ENCODE measurements at places on chromosomes 2 and 18.

GRCh38 chr2:37921781-37922180, 3.3 kb upstream of the RMDN2 start:
- no peak for DNase-seq

- DNase-seq, result no peak
Measured at GRCh38 chr18:73791081-73791480, 356.6 kb downstream of the FBXO15 start.

DNA sequence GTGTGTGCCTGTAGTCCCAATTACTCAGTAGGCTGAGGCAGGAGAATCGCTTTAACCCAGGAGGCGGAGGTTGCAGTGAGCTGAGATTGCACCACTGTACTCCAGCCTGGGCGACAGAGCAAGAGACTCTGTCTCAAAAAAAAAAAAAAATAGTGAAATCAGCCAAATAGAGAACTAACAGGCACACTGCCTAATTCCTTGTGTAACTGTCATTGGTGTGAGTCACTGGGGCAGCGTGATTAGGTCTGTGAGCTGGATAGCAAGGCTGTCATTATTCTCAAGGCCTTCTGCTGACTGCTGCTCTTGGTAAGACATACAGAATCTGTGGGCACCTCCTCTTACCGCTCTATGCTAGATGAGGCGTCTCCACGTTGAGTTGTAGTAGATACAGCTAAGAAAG, 270.3 kb downstream of the NEDD4L start:
- no peak for DNase-seq

DNA sequence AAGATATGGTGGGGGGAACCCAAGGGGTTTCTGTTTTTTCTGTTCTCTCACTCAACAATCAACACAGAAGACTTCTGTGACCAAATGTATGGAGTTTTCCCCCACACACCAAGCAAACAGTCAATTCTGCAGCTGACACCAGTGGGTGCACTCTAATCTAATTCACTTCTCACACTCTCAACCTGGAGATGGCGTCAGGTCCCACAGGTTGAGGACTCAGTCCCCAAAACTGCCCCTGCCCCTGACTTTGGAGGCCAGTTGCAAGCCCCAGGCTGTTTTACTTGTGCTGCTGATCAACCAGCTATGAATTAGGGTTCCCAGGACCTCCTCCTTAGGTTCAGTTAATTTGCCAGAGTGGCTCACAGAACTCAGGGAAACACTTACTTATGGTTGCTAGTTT, 6.2 kb downstream of the RNU2-63P start:
- DNase-seq, result no peak

DNA sequence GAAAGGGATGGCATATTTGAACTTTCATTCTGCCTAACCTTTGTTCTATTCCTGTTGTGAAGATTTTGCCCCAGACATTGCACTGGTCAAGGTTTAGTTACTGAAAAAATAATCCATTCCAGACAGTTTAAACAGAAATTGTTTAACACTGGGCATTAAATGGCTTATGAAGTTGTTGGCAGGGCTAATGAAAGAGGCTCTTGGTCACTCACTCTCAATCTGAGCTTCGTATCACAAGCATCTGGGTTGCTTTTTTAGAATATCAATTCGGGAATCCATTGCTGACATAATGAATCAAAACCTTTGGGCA, 8.0 kb upstream of the ACYP2 start:
- DNase-seq, result no peak

DNA sequence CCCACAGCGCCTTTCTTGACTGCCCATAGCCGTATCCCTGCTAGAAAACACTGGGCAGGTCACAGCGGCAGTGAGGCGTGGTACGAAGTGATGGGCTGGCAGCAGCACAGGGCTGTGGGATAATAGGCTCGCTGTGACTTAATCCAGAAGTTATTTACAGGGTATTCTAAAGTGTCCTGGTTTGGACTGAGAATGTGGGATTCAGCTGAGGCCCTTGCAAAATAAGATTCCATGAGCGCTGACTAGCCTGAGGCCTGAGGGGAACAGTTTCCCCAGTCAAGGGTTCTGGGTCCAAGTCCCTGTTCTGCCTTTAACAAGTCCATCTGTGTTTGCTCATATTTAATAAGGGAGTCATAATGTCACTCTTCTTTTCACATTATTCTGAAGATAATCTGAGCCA, 34.6 kb downstream of the SETBP1 start:
- no peak for DNase-seq

DNA sequence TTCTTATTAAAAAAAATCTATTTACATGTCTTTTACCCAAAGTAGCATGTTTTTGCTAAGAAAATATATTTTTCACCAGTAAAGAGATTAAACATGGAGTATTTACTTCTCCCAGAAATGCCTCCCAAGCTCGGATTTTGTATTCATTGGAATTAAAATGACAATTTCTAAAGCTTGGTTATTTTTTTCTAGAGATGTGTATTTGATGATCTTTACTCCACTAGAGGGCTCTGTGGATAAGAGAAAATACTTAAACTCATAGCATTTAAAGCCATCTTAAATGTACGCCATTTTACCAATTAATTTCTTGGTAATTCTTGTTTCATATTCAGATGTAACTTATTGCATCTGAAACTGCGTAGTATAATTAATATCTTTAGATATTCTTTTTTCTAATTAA, 461.4 kb downstream of the GALR1 start:
- DNase-seq, result no peak

GRCh38 chr2:219687882-219688559, 60.6 kb downstream of the SLC4A3 start:
- no peak for DNase-seq

- DNase-seq, result no peak
Measured at GRCh38 chr2:66438891-66439811, 4.2 kb downstream of the MEIS1 start.

DNA sequence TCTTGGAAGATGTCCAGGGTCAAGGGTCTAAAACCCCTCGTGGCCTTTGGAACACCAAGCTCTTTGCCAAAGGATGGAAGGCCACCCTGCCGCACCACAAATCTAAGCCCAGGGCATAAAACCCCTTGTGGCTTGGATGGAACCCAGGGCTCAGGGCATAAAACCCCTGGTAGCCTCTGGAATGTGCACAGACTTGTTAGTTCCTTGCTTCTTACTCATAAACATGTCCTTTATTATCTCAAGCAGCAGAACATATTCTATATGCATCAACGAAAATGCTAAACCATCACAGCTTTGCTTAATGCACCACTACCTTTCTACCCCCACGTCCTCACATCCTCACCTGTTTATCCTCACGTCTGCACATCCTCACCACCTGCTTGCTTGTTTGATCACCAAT, 998.0 kb downstream of the DSC3 start:
- no peak for DNase-seq

- DNase-seq, result no peak
Measured at GRCh38 chr2:235688511-235689426, 194.9 kb downstream of the AGAP1 start.

DNA sequence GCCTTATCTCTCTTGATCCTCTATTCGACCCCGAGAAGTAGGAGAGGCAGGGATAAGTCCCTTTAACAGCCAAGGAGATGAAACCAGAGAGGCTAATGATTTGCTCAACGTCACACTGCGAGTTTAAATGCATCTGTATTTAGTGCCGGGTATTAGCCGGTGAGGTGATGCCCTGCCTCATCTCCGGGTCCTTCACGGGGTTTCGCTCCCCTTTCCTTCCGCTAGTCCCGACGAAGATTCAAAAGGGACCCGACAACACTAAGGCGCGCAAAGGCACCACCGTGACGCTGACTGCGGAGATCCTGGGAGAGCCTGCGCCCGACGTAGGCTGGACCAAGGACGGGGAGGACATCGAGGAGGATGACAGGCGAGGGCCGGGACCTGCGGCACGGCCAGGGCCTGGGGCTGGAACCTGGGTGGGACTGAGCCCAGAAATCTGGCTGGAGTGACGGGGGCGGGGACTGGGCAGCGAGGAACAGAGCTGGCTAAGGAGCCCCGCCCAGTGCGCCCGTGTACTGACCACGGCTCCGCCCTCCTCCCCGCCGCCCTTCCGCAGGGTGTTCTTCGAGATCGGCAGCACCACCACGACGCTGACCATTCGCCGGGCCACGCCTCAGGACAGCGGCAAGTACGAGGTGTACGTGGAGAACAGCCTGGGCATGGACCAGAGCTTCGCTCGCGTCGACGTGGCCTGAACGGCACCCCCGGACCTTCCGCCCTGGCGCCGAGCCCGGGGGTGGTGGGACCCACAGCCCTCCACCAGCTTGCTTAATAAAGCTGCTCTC, 1.0 kb upstream of the GMPPA start:
- DNase-seq, result no peak

- DNase-seq, result no peak
Measured at GRCh38 chr18:23998820-23999219, 15.7 kb upstream of the TTC39C start.

DNA sequence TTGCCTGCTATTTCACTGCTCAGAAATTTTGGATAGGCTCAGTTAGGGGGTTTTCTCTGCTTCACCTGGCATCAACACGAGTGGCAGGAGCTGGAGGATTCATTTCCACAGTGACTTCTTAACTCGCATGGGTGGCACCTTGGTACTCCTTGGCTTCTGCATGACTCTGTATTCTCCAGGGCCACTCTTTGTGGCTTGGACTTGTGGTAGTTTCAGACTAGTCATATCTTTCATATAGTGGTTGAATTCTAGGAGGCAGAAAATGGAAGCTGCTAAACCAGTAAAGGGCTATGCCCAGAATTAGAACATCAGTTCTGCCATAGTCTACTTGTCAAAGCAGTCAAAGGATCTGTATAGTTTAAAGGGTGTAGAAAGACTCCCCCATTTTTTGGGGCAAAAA, 6.8 kb downstream of the MAIP1 start:
- no peak for DNase-seq

DNA sequence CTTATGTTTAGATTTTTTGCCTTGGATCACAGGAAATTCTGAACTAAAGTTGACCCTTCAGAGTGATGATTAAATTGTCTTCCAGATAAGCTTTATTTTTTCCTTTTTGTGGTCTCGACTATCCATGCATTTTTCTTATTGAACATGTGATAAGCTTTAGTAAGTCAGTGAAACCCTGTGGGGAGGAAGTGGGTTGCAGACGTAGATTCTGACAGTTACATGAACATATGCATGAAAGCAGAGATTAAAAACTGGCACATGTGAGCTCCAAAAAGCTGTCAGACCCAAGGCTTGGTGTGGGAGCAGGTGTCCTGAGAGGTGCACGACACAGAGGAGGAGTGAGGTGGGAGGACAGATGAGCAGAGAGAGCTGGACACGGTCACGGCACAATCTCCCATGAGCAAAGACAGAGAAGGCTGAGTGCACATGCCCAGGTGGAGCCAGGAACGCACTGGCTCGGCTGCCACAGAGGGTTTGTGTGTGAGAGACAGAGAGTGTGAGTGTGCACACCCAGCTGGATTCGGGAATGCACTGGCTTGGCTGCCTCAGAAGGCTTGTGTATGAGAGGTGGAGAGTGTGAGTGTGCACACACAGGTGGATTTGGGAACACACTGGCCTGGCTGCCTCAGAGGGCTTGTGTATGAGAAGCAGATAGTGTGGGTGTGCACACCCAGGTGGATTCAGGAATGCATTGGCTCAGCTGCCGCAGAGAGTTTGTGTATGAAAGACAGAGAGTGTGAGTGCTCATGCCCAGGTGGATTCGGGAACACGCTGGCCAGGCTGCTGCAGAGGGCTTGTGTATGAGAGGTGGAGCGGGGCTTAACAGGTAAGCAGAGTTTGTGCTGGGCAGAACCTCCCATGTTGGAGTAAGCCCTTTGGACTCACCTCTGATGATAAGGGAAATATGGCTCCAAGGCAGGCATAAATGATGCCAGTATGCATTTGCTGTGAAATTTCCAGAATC, 849.1 kb upstream of the SALL3 start:
- DNase-seq, result no peak

DNA sequence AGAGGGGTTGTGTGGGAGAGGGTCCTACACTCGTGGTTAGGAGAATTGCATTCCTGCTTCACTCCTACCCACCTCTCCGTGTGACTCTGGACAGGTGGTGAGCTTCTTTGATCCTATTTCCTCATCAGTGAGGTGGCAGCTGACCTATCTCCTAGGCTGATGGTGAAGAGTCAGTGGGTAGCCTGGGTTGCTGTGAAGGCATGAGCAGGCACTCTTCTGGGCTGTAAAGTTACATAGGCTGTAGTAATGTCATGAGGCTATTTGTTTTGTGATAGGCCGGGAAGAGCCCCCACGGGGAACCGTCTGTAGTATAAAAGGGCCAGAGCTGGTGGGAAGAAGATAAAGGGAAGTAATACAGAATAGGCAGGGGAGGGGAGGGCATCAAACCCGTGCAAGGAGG, 83.8 kb downstream of the TMEM247 start:
- DNase-seq, result no peak

- no peak for DNase-seq
Measured at GRCh38 chr18:63207143-63207790, 112.3 kb downstream of the BCL2 start.

GRCh38 chr18:48106976-48107781, 176.7 kb upstream of the SMAD2 start:
- no peak for DNase-seq

- no peak for DNase-seq
Measured at GRCh38 chr2:43455731-43456642, 139.9 kb downstream of the THADA start.

GRCh38 chr2:42537493-42537892, 30.9 kb upstream of the MTA3 start:
- DNase-seq, result no peak

Measured in stimulated activated CD4-positive, alpha-beta T cell treated with anti-CD3 and anti-CD28 coated beads, Interleukin-1b, Interleukin-23, amount 100 ng/mL, for 24 hours (primary cell).